ENCODE measurements at places on chromosomes 4 and X.

- no peak for DNase-seq
Measured at GRCh38 chr4:7213807-7214206, 21.5 kb downstream of the SORCS2 start.

GRCh38 chr4:15001869-15002658 lies at the start of gene CPEB2:
Gene CPEB2, plus strand, starts transcription at chr4:15002481. Its CDS starts 193 bp downstream, at chr4:15002674.
- peak; percentile 94 for DNase-seq

DNA sequence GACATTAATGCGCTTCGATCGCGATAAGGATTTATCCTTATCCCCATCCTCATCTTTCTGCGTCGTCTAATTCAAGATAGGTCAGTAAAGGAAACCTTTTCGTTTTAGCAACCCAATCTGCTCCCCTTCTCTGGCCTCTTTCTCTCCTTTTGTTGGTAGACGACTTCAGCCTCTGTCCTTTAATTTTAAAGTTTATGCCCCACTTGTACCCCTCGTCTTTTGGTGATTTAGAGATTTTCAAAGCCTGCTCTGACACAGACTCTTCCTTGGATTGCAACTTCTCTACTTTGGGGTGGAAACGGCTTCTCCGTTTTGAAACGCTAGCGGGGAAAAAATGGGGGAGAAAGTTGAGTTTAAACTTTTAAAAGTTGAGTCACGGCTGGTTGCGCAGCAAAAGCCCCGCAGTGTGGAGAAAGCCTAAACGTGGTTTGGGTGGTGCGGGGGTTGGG lies 528 bp upstream of the FGF2 start:
- DNase-seq: no peak

DNA sequence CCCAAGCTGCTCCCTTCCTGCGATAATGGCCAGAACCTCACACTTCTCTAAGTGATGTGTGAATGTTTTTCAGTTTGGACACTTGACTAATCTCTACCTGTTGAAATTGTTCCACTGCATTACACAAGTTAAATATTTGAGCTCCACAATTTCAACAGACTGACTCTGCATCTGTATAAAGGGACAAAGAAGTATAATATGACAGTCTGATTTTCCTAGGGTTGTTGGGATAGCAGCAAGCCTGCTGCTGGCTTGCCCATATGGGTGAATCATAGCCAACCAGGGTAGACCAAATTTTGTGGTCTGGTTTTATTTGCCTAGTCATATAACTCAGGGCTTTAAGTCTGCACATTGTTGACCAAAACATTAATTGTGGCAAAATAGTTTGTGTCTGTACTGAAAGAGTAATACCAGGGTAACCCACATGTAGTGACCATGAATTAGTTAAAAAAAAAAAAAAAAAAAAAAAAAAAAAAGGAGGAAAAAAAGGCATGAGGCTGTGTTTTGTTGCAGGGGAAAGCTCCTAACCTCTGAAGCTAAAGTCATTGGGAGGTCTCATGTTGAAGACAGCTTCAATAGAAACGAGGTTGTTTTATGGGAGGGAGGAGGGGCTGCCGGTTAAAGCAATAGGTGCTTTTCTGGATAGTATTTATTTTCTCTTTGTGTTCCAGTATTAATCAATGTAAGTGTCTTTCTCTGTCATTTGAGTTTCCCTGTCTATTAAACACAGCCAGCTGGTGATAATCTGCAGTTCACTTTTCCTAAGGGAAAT lies 534.2 kb downstream of the RAB28 start:
- DNase-seq: no peak

- DNase-seq: no peak
Measured at GRCh38 chrX:43003939-43004338, 226.0 kb upstream of the PPP1R2C start.

All from NCI-H146 (cell line).